ENCODE measurements at places on chromosomes 3 and 15.

DNA sequence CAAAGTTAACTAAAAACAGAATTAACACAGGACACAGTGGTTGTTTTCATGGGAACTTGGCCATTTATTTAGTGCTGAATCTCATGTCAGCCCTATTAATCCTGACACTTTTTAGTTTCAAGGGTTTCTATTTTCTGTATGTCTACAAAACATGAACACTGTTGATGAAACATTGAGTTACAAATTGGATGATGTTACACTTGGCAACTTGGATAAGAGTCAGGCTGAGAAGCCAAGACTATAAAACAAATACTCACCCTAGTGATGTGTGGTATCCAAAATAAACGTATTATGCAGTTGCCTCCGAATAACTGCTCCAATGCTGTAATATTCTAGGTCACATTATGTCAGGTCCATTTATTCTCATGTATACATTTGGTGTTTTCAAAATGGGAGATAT, 349.6 kb downstream of the ZIC1 start:
- DNase-seq: no peak

- DNase-seq: no peak
These were observed 491 bp upstream of the SENP7 start for GRCh38 chr3:101513419-101513986.

GRCh38 chr3:133835418-133835743, 29.8 kb downstream of the SRPRB start:
- no peak for DNase-seq

DNA sequence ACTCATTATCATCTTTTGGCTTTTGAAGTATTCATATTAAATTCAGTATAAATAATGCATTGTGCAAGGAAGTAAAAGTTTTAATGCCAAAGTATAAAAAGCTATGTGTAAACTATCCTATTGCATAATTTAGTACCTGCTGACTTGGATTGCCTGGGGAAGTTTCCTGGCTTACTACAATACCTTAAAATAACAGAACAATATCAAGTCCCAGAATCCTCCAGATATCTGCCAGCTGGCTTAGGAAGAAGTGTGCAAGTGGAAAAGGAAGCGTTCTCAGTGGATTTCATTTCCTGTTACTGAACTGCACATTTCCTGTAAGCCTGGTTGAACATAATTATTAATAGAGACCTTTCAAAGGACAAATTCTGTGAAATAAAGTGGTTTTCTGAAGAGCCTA, 236.7 kb downstream of the ADAMTSL3 start:
- DNase-seq: no peak

DNA sequence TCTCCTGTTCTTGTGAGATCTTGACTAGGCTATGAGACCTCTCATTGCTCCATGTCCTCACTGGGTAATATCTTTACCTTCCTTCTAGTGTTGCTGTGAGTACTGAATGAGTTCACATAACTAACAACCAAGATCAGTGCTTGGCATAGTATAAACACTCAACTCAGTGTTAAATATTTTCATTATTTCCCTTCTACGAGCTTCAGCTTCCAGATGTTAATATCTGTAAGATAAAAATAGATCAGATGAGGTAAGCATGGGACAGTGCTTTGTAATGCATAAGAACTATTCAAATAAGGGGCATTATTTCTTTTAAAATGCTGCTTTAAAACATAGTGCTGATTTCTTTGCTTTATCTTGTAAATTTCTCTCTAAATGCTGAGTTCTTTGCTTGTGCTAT, 130.8 kb downstream of the DIPK2A start:
- DNase-seq: no peak

DNA sequence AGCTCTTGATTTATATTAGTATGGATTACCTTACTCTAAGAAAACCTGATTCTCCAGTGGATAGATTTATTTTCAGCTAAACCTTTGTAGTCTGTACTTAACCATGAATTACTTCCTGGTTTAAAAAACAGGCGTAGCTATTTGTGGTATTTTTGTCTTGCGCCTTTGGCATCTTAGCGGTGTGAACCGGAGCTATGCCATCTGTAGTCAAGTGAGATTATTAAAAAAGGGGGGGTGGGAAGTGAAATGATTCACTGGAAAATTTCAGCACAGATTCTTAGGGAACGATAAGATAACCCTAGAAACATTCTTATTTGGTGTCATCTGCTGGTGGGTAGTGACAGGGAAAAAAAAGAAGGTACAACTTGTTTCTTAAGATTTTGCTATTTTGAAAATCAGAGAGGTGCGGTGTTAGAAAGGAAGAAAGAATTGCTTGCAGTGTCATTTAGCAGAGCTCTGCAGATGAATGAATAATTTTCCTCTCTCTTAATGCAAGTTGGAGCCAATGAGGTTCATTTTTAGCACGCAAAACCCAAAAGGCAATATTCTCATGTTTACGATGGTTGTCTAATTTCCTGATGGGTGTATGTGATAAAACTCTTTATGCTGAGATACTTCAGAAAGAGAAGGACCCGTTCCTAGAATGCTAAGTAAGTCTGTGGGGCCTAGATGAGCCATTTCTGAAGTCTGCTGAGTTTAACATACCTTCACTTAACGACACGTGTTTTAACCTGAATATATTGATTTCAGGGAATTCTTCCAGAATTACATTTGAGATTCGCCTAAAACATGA, 44.0 kb downstream of the PSMD6 start:
- no peak for DNase-seq

- no peak for DNase-seq
These were observed 35.0 kb downstream of the RAB11A start for GRCh38 chr15:65904301-65904700.

DNA sequence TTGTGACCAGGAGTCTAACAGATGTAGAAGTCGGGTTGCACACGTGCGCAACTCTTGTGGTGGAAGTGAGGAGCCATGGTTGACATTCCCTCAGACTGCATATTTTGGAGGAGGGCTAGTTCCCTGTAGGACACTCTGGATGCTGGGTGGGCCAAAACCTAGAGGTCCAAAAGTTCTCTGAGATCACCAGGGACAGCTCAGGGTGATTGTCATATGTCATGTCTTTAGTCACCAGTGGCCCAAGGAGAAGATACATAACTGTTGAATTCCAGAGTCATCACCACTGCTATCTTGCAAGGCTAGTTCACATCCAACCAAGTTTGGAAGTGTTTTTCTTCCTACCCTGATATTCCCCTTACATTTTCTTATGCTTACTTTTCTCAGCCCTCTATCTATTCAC, 95.2 kb upstream of the C3orf80 start:
- DNase-seq: no peak

DNA sequence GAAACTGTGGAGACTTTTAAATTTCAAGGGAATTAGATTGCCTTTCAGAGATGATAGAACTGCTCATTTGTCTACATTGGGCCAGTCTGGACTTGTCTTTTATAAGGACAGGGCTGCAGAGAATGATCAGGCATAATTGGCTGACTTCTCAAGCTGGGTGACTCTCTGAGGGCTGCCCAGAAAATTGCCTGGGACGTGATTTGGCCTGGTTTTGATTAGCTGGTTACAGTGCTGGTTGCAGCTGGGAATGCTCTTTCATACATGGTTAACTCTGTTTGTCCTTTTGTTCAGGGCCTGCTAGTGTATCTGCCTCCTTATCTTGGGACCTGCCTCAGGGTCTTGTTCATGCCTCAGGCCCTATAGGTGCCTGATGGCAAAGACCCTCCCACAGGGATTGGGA, 245.6 kb downstream of the CLSTN2 start:
- DNase-seq: no peak

DNA sequence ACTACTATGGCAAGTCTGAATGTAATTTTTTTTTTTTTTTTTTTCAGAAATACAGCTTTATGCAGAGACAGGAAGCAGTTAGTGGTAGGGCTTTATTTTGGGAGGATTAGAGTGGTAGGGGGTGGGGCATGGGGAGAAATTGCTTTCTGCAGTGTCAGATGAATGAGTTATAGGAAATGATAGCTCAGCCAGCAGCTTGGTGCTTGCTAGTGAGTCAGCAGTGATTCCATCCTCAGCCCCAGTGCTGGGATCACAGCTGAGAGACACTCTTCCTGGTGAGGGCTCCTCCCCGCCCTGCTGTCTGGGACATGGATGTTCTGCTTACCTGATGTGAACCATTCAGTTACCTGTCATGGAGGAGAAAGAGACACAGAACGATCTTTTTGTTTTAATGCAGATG, 39.6 kb downstream of the SEMA6D start:
- DNase-seq: no peak

- no peak for DNase-seq
These were observed 91.2 kb downstream of the FILIP1L start for GRCh38 chr3:100023150-100023549.

- DNase-seq: no peak
These were observed 147.9 kb upstream of the RORA start for GRCh38 chr15:61376961-61377360.

- DNase-seq: no peak
These were observed 140.9 kb downstream of the KCNMB2 start for GRCh38 chr3:178676942-178677790.

DNA sequence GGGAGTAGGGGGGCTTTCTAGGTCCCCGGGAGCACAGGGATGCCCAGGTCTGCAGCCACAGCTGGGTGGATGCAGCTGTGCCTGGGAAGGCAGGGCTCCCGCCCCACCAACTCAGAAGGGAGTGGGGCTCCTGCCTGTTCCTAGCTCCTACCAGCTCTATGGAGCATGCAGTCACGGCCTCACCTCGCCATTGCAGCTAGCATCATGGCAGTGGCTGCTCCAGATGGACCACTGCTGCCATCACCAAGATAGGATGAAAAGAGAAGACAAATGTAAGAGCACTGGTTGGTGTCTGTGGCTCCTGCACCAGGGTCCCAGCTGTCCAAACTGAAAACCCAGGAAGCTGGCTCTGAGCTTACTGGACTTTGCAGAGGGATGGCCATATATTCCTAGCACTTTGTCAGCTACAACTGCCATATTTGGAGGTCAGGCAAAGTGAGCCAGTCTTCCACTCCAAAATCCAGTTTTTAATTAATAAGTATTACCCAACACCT, 3.0 kb upstream of the LIMD1 start:
- DNase-seq: no peak

DNA sequence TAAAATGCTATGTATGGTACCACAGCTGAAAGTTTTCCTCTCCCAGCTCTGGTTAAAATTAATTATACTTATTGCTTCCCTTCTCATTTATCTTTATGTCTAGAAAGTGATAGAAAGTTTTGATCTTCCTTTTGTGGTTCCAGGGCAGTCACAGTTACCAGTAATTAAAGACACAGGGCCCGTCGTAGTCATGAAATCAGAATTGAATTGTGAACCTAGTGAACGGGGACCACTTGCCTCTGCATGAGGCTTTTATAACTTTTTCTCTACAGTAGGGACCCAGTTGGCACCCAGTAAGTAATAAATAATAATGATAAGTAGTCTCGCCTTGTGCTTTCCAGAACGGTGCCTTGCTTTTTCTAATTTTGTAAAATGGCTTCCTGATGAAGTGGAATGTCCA, 231.7 kb upstream of the SATB1 start:
- no peak for DNase-seq

GRCh38 chr3:124256156-124256555, 264.2 kb upstream of the ROPN1 start:
- no peak for DNase-seq

DNA sequence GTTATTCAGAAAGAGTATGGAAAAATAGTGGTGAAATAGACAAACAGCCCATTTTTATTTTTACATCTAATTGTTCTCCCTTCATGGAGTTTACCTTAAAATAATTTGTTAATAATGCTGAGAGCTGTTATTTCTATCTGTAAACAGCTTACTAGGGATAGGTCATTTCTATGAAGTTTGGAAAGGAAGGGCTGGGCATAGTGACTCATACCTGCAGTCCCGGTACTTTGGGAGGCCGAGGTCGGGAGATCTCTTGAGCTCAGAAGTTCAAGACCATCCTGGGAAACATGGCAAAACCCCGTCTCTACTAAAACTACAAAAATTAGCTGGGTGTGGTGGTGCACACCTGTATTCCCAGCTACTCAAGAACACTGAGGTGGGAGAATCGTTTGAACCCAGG, 624.3 kb upstream of the LMCD1 start:
- DNase-seq: no peak

GRCh38 chr3:69791106-69791505, 51.8 kb downstream of the MITF start:
- no peak for DNase-seq
